RPMI7951 (cell line): ENCODE measurements at places on chromosomes 1 and 21. TPM values are rescaled to one million over a fixed set of nuclear protein-coding genes. Genes with fewer than 3 reads are reported as not detected.

The CFHR2 gene
- total RNA-seq, result not detected in 2 replicates

The PKNOX1 gene
- total RNA-seq, result 13.7 and 16.8 TPM in 2 replicates

The PTPRC gene
- total RNA-seq, result 0.12 and 0.98 TPM in 2 replicates

The ELAPOR1 gene
- total RNA-seq, result 0.29 and 0.36 TPM in 2 replicates

The TFF2 gene
- not detected in 2 replicates for total RNA-seq

The ALPL gene
- total RNA-seq, result 1.3 and 3.4 TPM in 2 replicates

The SERPINC1 gene
- total RNA-seq, result 0.39 and 1.1 TPM in 2 replicates

The GPR25 gene
- not detected in 2 replicates for total RNA-seq

The DENND2C gene
- total RNA-seq, result 0.29 and 0.36 TPM in 2 replicates

The LHX8 gene
- 8.6 and 9.0 TPM in 2 replicates for total RNA-seq

The IVL gene
- not detected in 2 replicates for total RNA-seq

The SPRR2G gene
- total RNA-seq, result not detected in 2 replicates

The ACTL8 gene
- 0.20 and 0.48 TPM in 2 replicates for total RNA-seq

The LCE1A gene
- not detected in 2 replicates for total RNA-seq

The SLC6A9 gene
- total RNA-seq, result 8.2 and 8.9 TPM in 2 replicates

The OR6N1 gene
- not detected in 2 replicates for total RNA-seq

The LAPTM5 gene
- total RNA-seq, result 70.7 and 82.5 TPM in 2 replicates

The PRAMEF4 gene
- not detected in 2 replicates for total RNA-seq

The C8B gene
- total RNA-seq, result not detected in 2 replicates

The HSD3B1 gene
- total RNA-seq, result not detected in 2 replicates

The SLC45A3 gene
- 4.4 and 4.7 TPM in 2 replicates for total RNA-seq

The MYOG gene
- not detected in 2 replicates for total RNA-seq

The UBASH3A gene
- total RNA-seq, result not detected in 2 replicates

The SLC9C2 gene
- not detected in 2 replicates for total RNA-seq

The ATP5PO gene
- 198 and 209 TPM in 2 replicates for total RNA-seq

The COL6A1 gene
- 760 and 970 TPM in 2 replicates for total RNA-seq

The TRIM45 gene
- total RNA-seq, result 3.3 and 3.6 TPM in 2 replicates

The NHLH1 gene
- not detected in 2 replicates for total RNA-seq

The RNF186 gene
- total RNA-seq, result not detected in 2 replicates

The EDARADD gene
- 0.49 and 1.7 TPM in 2 replicates for total RNA-seq
